ENCODE measurements at places on chromosomes 3 and 15.

GRCh38 chr3:187403768-187404288 lies 35.6 kb downstream of the RTP4 start:
- no peak for DNase-seq

DNA sequence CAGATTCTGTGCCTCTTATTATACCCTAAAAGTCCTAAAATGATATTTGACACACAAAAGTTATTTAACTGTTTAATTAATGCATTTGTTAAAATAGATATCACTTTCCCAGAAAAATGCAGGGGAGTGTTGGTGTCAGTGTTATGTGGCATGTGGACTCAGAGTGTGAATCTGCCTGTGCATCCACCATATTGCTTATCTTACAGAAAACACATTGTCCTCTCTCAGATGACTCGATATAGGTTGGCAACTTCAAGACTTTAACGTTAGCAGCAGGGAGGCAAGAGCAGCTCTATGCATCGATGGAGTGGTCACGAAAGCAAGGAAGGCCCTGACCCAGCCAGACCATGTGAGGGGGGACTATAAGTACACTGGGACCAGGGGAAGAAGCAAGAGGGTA lies 165.4 kb upstream of the DCBLD2 start:
- no peak for DNase-seq

GRCh38 chr3:96813134-96813819 lies 1.1 kb upstream of the EPHA6 start:
- DNase-seq: peak; percentile 51

DNA sequence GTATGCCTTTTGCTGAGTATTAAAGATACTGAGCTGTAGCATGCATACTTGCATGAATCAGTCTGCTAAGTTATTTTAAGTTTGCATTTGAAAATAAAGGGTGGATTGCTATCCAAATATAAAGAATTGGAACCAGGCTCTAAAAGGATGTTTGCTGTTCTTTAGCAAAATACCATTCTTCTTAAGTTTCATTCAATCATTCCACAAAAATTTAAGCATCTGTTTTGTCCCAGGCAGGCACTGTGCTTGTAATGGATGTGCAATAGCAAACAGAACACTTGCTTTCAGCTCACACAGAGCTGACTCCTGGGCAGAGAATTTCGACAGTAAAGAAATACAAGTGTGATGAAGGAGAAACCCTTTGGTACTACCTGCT lies 151.1 kb downstream of the PGPEP1L start:
- no peak for DNase-seq

DNA sequence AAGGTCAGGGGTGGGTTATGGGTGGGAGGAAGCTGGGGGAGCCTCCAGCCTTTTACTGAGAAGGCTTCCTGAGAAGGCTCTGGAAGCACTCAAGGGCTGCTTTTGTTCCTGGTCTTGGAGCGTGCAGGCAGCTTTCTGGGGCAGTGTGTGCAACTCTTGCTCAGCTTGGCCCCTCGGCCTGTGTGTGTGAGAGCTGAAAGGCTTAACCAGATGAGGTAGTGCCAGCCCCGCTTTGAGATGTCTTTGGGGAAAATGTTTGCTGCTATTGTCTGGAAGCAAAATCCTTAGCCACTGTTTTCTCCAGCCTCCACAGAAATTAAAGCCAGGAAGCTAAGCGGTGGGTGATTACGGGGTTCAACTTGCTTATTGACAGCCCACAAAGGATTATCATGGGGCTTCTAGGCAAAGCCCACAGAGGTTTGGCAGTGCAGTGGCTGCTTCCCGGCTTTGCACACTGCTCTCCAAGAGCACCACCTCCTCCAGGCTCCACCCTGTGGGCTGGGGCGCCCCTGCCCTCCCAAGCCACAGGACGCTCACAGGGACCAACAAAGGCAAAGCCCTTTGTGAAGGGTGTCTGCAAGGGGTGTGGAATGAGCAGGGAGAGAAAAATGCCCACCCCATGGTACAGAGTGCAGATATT lies 121.7 kb upstream of the TLE3 start:
- DNase-seq: no peak
